Activated CD4-positive, alpha-beta T cell treated with anti-CD3 and anti-CD28 coated beads for 24 hours (primary cell): ENCODE measurements at places on chromosomes 3 and 15.

DNA sequence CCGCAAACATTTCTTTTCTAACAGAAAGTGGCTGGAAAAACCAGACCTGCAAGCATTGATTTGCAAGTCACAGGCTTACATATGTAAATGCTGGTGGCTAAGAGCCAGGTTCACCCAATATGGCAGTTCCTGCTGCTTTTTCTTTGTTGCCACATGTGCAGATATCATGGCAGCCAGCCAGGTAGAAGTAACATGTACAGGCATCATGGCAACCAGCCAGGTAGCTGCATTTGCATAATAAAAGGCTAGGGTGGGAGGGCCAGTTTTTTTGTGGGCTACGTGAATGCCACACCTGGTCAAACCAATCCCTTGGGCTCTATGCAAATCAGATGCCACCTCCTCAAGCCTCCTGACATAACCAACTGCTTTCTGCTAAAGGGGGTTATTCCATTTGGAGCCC lies 2.8 kb upstream of the SMCO1 start:
- DNase-seq = no peak

- no peak for DNase-seq
Measured at GRCh38 chr3:2727610-2728318, 382.4 kb downstream of the IL5RA start.

DNA sequence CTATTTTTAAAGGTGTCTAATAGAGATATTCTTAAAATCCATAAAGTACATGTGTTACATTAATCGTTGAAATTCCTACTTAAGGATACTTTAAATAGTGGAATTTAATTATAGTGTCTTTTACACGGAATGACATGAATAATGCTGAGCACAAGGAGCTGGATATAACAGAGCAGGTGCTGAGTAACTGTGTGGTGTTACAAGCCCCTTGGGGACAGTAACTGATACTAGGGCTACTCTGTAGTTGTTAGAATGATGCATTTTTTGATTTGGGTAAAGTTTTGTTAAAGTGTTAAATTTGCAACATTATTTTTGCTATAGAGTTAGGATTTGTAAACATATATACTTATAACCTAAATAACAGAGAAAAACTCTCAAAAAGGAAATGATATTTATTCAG lies 1496.1 kb downstream of the OTOL1 start:
- DNase-seq = no peak

GRCh38 chr3:157285966-157286365 lies 126.0 kb upstream of the CCNL1 start:
- no peak for DNase-seq

- DNase-seq = no peak
Measured at GRCh38 chr3:171334465-171334811, 125.8 kb downstream of the TNIK start.

GRCh38 chr3:69292185-69292584 lies 93.7 kb downstream of the FRMD4B start:
- DNase-seq = no peak

DNA sequence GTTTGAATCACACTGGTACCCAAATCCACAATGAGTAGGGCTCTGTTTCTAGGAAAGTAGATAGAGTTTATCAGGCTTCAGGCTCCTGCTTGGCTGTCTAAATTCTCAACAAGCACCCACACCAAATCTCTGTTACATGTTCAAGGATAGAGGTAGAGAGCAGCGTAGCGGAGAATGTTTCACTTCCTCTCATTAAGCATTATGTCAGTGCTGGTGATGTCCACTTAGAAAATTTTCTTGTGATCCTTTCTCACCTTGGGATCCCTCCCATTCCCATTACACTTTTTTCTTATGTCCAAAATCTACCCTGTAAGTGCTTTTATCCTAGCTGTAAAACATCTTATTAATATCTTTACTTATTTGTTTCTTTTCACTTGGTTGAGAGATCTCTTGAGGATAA lies 34.7 kb upstream of the GCSAM start:
- DNase-seq = no peak

- DNase-seq = no peak
Measured at GRCh38 chr15:88006146-88006545, 250.4 kb downstream of the NTRK3 start.

GRCh38 chr3:146163584-146163983 lies 2.6 kb upstream of the PLOD2 start:
- no peak for DNase-seq

DNA sequence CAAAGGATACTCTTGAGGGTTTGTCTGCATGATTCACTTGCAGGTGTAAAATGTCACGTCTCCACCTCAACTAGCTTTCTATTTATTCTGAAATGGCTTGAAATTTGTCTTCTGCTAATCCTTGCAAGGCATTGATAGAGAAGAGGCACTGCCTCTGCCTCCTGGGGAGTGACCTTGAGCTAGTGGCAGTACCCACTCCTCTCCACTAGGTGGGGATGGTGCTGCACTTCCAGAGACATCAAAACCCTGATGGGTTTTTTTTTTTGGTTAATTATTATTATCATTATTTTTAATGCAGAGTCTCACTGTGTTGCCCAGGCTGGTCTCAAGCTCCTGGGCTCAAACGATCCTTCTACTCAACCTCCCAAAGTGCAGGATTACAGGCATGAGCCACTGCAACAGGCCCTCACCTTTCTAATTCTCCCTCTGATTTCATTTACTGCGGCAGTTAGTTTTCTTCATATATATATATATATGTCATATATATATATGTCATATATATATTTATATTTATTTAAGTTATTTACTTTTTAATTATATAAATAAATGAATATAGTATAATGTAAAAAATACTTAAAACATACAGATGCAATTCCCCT lies 117.6 kb upstream of the EIF1B start:
- DNase-seq = peak; percentile 33

- peak; percentile 33 for DNase-seq
Measured at GRCh38 chr3:158539414-158540014, 31.5 kb upstream of the MLF1 start.

GRCh38 chr3:158233791-158234190 lies 123.9 kb downstream of the RSRC1 start:
- no peak for DNase-seq

GRCh38 chr15:98177966-98178592 lies 217.6 kb downstream of the ARRDC4 start:
- peak; percentile 6 for DNase-seq
